ENCODE measurements at places on chromosomes 4 and X. TPM values are rescaled to one million over a fixed set of nuclear protein-coding genes. Genes with fewer than 3 reads are reported as not detected.

SPACA5 gene
- not detected for total RNA-seq

CLCN3 gene
- 32.2 TPM for total RNA-seq

MOB1B gene
- total RNA-seq = 15.9 TPM

SPANXN2 gene
- total RNA-seq = not detected

MAGEC1 gene
- not detected for total RNA-seq

TIGD4 gene
- 0.36 TPM for total RNA-seq

GAGE12F gene
- total RNA-seq = not detected

RBM3 gene
- total RNA-seq = 527 TPM

TACC3 gene
- total RNA-seq = 3.2 TPM

ARR3 gene
- total RNA-seq = not detected

INTU gene
- total RNA-seq = 8.3 TPM

RIBC1 gene
- total RNA-seq = 0.29 TPM

DNA sequence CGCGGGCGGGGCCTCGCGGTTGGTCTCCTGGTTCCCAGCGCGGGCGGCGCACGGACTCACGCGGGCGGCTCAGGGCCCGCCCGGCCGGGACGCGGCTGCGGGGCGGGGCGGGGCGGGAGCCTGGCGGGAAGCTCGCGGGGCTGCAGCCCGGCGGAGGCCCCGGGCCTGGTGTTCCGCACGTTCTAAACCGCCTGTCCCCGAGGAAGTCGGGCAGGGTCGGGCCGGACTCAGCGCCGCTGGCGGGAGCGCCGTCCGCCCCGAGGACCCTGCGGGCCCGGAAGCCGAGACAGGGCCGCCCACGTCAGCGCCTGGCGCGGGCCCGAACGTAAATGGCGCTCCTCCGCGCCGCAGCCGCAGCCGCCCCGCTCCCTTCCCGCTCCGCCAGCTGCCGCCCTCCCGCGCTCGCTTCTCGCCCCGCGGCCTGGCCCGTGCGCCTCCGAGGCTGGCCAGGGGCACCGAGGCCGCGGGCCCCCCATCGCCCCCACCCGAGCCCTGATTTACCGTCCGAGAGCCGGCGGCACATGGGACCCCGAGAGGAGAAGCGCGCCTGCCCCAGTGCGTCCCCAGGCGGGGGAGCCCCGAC, 309 bp upstream of the CTBP1 start:
- DNase-seq = peak; percentile 100

- peak; percentile 2 for DNase-seq
Observed at GRCh38 chr4:105598787-105599186, 46.4 kb downstream of the ARHGEF38 start.

- no peak for DNase-seq
Observed at GRCh38 chrX:40086569-40087335, 11.0 kb downstream of the BCOR start.

DNA sequence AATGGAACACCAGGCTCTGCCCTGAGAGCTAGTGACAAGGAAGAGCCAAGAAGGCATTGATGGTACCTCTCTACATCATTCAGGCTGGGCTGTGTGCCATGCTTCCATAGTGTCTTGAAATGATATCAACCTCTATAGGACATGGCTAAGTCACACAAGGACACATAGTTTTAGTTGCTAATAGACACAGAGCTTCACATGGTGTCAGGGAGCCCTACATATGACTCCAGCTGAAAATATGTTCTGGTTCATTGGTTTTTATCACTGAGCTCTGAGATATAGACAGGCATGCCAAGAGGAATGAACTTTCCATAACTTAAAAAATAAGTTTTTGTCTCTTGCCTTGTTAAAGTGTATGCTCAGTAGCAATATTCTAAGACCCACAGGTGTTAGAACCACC, 72.1 kb upstream of the PRKG2 start:
- no peak for DNase-seq

GRCh38 chr4:99677161-99677560, 19.5 kb upstream of the C4orf54 start:
- no peak for DNase-seq

DNA sequence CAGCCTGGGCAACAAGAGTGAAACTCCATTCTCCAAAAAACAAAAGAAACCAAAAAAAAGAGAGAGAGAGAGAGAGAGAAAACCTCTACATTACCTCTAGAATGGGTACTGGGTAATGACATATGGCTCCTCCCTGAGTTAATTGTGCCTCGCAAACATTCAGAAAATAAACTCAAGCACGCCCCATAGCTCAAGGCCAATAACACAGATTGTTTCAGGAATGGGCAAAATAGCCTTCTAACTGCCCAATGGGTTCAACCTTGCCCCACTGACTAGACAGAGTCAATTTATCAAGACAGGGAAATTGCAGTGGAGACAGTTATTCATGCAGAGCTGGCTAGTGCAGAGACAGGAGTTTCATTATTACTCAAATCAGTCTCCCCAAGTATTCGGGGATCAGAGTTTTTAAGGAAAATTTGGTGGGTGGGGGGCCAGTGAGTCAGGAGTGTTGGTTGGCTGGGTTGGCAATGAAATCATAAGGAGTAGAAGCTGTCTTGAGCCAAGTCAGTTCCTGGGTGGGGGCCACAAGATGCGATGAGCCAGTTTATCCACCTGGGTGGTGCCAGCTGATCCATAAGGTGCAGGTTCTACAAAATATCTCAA, 25.1 kb downstream of the NIPAL1 start:
- no peak for DNase-seq

DNA sequence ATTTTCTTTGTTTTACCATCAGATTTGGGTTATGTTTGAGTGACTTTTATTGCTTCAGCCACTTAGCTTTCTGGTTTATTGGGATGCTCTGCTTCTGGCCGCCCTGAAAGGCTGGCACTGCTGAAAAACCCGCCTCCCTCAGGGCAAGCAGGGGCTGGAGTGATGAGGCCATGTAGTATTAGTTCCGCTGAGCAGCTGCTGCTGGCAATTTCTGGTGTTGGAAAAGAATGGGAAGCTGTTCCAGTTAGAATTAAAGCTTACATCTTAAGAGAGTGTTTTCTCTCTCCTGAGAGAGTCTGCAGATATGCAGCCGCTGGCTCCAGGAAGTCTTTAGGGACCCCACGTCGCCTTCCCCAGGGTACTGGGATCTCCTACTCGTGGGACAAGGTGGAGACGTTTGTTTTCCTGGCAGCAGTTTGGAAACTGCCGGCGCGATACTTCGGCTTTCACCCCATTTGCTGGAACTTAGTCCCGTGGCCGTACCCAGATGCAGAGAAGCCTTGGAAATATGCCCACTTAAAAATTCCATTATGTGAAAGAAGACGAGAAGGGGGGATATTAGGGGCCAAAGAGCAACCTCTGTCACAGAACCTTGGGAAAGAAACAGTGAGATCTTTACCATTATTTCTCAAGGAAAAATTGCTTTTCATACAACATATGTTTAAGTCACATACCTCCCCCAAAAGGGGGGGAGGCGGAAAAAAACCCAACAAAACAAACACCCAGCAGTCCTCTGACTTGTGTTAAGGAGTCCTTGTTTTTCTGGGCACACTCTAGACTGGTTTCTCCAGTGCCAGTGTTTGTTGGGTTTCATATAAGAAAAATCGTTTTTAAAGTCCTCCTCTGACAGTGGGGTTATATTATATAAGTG, 72.6 kb downstream of the TMEM131L start:
- no peak for DNase-seq

DNA sequence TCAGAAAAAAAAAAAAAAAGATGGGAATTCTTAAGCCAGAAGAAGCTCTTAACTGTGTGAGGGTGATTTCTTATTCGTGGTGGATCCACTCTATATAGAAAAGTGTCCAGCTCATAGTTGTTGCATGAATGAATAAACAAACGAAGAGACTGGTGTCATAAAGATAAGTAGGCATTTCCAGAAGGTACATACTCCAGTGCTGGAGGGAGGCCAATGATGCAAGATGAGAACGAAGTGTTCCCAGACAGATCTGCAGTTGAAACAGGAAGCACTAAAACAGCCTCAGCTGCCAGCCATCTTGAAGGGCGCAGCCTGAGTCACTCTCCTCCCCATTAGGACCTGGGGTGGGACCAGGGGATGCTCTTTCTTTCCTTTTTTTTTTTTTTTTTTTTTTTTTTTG, 47.4 kb upstream of the HOPX start:
- DNase-seq = no peak

GRCh38 chr4:55312489-55313101, 33.4 kb upstream of the SRD5A3 start:
- DNase-seq = no peak

GRCh38 chrX:86171366-86171765, 23.1 kb downstream of the DACH2 start:
- no peak for DNase-seq

DNA sequence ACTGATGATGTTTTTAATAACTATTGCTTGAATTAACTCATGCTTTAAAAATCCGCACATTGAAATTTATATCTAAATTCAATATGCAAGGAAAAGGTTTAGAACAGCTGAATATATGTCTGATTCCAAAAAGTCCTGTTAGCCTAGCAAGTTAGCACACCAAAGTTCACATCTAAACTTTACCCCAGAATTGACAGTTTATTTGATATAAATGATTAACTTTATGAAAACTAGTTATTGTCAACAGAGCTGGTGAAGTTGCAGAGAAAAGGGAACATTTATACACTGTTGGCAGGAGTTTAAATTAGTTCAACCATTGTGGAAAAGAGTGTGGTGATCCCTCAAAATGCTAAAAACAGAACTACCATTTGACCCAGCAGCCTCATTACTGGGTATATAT, 120.6 kb upstream of the BMP3 start:
- no peak for DNase-seq

- DNase-seq = peak; percentile 73
Observed at GRCh38 chrX:26262121-26262523, 46.2 kb downstream of the MAGEB5 start.

GRCh38 chr4:168503652-168504362, 7.0 kb downstream of the PALLD start:
- no peak for DNase-seq

DNA sequence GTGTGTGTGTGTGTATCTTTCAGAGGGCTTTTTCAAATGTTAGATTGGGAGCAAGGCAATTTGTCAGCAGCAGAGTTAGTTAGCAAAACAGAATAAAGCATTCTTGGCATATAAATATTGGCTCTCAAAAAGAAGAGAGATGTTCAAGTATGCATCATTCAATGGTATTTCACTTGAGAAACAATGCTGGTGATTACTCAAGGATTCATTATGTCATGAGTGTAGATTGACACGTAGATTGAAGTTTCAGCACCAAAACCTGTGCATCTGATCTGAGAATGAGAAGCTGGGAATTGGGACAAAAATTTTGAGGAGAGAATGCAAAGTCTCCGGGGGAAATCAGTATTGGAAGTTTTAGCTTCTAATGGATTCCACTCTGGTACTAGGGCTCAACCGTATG, 241.4 kb downstream of the FRMPD4 start:
- DNase-seq = no peak

DNA sequence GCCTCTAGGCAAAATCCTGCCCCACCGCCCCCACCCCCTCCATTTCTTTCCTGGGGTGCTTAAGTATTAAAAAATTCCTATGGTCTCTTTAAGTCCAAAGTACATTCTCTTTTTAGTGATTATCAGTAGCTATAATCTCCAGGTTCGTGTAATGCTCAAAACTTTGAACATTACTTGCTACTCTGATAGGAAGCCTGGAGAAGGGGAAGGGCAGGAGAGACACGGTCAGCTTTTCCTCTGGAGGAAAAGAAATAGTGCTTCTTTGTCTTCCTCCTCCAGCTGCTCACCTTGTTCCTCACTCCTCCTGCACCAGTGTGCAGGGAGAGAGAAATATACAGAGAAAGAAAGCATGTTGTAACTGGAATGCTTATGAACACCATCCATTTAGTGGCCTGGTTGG, 80.4 kb downstream of the PPP1R2C start:
- no peak for DNase-seq

GRCh38 chr4:179292468-179292867, 1850.2 kb upstream of the AGA start:
- no peak for DNase-seq

DNA sequence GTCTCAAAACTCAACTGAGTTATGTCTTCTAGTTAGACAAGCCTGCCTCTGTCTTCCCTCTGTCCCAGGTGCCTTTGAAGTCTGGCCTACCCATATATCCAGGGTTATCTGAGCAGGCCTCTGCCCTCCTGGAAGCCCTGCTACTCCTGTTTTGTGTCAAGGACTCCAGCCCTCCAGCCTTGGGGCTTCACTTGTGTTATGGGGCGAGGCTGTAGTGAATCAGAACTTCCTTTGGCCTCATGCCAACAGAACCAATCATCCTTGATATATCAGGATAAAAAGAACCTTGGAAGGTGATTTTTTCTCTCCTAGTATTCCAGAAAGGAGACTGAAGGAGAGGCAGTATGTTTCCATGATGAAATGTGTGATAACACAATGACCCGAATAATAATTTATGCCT, 8.9 kb upstream of the ADGRG4 start:
- DNase-seq = no peak

- no peak for DNase-seq
Observed at GRCh38 chrX:38982370-38982769, 181.1 kb downstream of the MID1IP1 start.

- DNase-seq = peak; percentile 77
Observed at GRCh38 chr4:153759407-153760316, at the start of gene RNF175. Gene RNF175 (minus strand): TSS chr4:153760024. CDS start chr4:153759862, 162 bp downstream.

GRCh38 chr4:114026447-114026846, 47.0 kb upstream of the ARSJ start:
- DNase-seq = no peak

All from osteoblast (primary cell).